ENCODE measurements at places on chromosomes 7 and 10.

DNA sequence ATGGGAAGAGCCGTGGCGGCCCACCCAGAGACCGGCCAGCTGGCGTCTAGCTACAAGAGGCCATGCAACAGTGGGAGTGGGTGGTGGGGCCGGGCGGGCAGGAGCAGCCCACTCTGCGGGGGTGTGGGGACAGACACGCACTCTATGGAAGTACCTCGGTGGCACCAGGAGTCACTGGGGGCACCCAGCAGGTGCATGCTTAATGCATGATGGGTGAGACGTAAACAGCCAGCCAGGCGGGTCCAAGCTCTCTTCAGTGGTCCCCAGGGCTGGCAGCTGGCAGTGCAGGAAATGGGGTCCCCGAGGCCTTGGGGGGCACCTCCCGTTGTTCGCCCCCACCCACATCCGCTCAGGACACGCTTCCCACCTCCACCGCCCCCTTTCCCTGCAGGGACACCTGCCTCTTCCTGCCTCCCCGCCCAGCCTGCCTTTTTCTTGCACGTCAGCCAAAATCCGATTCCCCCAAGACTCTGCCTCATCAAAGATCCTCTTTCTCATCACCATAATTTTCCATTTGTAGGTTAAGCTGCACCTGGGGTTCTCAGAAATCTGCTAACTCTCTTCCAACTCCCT lies 22.6 kb upstream of the PSMG3 start:
- no peak for DNase-seq

DNA sequence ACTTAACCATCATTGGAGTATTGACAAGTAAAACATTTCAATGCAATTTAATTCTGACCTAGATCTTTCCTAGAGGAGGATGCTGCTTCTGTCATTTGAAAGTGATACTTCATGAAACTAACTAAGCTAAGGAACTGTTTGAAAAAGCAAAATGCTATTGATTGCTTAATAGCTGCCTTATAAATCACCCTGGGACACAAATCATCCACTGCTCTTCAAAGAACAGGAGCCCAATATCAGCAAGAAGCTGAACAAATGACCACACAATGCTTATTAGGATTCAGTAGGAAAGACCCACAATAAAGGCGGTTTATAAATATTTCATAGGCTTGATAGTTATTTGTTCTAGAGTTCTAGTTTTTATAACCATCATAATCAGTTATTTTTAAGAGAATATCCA lies 216.3 kb downstream of the TEX36 start:
- DNase-seq: no peak

DNA sequence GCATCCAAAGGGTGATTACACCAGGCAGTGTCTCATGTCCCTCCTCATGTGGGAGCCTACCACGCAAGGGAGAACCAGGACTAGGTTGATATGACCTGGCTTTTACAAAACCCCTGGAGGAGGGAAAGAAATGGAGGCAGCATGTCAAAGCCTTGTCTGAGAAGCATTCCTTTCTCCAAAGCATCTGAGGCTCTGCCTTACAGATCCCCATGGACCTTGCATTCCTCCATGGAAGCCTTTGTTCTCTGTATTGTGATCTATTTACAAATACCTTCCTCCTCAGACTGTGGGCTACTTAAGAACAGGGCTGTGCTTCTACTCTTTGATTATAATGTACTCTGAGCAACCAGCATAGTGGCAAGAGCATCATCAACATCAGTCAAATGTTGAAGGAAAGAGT lies 197.0 kb downstream of the PLXNA4 start:
- no peak for DNase-seq

DNA sequence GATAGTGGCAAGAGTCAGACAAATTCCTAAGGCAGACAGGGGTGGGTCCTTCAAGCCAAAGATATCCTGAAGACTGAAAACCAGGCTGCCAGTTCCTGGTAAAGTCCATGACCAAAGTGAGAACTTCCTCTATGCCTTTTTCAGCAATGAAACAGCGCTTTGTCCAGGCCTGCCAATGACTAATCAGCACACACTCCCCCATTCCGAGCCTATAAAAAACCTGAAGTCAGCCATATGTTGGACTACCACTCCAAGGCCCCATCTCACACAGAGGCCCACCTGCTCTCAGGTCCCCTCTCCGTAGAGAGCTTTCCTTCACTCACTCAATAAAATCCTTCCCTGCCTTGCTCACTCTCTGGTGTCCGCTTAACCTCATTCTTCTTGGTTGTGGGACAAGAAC lies 402.2 kb downstream of the ANKRD7 start:
- no peak for DNase-seq

- DNase-seq: no peak
Measured at GRCh38 chr10:22911889-22912762, 15.7 kb upstream of the ARMC3 start.

DNA sequence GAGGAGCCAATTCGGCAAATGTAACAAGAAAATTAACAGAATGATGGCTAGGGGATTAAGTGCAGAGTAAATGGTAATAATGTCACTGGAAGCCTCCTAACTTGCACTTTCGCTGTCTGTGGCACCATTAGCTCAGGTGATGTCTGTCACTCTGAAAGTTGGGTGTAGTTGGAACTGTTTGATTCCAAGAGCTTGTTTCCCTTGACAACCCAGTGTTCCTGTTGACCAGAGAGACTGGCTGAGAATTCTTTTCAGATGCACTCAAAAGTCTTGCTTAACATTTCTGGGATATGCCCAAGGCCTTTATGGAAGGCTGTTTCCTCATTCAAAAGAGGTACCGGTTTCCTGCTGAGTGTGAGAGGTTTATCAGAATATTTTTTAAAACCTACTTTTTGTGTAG lies 49.6 kb downstream of the PLPP4 start:
- DNase-seq: no peak

DNA sequence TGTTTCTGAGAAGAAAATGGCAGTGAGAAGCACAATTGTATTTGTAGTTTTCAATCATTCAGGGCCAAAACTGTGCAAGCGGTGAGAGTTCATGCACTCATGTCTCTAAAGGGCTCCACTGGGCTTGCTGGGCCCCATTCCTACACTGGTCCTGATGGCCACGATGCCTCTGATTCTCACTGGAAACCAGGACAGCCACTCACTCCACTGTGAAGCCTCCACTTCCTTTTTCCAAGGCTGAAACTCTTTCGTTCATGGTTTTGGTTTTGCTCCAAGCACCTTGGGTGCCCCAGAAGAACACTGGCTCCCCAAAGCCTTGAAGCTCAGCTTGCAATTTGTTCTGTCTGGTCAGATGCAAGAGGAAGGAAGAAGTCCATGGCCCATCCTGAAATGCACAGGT lies 390.0 kb upstream of the MKI67 start:
- DNase-seq: no peak

DNA sequence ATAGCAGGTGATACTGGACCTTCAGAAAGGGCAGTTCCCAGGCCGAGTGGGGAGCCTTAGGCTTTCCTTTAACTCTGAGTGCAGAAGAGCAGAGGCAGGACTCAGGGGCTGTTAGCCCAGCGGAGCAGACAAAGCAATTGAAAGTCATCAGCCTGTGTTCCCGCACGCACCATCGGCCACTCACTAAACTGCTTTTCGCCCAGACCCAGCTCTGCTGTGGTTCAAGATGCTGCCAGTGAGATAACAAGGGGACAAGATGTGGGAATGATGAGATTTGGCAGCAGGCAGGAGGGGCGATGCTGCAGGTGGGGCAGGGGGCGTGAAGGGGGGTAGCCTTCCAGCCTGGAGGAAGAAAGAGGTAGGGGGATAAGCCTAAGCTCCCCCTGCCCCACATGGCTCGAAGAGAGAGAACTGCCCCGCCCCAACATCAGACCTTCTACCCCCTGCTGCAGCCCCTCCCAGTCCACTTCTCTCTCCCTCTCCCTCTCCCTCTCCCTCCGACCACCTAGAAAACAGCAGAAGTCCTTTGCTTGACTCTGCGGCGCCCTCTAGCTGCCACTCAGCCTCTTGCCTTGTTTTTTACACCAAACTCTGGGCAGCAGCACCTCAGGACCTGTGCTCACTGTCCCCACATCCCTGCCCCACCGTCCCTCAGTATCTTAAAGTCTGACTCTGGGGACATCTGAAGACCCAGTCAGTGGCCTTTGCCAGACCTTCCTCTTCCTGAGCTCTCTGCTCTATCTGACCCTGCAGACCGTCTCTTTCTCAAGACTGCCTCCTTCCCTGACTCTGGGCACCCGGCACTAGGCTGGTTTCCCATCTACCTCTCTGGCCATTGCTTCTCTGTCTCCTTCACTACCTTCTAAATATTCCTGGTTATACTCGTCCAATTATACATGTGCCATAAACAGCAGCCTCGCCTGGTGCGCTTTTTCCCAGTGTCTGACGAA lies 110.5 kb downstream of the C10orf105 start:
- DNase-seq: peak; percentile 43

DNA sequence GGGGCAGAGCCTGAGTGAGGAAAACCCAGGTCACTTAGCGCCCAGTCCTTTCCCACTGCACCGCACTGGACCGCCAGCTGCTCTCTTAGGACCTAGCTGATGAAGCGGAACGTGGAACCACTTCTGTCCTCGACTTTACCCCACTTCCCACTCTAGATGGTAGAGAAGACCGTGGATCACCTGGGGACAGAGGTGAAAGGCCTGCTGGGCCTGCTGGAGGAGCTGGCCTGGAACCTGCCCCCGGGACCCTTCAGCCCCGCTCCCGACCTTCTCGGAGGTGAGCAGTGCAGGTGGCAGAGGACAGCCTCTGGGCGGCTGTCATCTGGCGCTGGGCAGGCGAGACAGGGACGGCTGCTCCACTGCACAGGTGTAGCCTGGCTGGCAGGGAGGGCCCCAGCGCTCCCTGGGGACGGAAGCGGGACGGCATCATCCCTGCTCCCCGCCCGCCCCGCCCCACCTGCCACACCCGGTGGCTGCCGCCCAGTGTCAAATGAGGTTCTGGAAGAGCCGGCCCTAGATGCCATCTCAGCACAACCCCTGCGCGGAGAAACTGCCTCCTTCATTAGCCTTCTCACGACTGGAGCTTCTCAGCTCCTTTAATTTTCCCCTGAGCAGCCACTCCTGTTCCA lies 11.7 kb downstream of the PLAC9 start:
- DNase-seq: no peak

DNA sequence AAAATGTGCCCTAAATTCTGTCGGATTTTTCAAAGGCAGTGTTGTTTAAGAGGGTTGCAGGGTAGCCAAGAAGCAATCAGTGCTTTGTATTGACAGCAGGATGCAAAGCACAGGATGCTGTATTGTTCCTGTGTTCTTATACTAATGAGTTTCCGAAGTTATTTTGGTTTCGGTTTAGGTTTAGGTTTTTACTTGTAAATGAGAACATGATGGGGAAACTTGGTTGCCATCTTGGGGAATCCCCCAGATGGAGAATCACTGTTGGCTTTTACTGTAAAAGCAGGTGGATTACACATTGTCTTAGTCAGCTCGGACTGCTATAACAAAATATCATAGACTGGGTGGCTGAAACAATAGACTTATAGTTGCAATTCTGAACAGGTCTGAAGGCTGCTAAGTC lies 72.1 kb downstream of the INHBA start:
- no peak for DNase-seq

DNA sequence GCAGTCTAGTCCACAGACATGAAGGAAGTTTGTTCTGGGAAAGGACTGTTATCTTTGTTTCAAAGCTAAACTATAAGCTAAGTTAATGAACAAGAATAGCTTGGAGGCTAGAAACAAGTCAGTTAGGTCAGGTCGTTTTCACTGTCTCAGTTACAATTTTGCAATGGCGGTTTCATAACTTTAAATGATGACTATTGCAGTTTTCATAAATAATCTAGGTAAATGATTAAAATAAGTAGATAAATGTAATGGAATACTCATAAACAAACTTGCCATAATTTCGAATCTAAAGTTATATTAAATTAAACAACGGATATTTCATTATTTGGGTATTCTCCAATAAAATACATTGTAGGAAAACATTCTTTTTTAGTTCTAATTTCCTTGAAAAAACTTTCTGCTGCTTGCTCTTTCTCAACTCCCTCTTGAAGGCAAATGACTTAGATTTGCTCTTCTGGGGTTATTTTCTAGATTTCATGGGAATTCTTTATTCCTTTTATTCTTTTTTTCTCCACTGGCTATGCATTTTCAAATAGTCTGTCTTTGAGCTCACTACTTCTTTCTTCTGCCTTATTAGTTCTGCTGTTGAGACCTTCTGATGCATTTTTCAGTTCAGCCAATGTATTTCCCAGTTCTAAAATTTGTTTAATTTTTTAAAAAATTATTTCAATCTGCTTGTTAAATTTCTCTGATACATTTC lies 103.8 kb upstream of the APBB1IP start:
- DNase-seq: no peak

DNA sequence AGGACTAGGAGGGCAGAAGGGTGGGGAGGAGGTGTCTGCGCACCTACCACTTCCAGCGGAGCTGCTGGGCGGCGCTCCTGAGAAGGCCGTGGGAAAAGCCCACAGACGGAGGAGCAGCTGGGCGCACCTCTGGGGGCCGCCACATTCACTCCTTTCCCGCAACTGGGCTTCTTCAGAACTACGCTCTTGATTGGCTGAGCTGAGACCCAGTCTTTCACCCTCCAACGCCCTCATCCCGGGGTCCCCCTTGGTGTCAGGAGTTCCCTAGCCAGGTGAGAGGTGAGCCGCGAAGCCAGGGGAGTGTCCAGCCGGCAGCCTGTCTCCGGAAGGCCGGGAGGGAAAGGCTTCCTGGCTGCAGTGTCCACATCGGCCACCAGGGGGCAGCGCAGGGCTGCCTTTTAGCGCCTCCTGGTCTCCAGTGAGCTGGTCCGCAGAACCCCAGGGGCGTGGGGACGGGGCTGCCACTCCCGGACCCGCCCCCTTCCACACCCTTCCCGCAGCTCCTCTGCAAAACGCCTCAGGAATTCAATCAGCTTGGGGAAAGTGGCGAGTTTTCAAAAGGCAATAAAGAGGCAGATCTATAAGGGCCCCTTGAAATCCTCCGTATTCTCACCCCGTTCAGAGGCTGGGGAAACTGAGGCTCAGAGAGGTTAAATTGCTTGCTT lies 98.8 kb downstream of the CHST15 start:
- DNase-seq: peak; percentile 76

DNA sequence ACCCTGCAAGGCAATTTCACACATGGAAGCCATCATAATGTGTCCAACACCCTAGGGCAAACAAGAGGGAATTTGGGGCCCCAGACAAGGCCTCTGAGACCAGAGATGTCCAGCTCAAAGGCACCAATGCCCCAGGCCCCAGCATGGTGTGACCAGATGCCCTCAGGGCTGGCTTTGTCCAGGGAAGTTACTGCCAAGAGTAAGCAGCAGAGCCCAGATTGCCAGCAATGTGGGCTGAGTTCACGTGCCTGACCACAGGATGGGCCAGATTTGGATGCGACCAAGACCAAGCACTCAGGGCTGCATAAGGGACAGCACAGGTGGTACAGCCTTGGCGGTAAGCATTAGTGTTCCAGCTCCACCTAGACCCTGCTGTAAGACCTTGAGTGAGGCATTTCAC lies 12.7 kb downstream of the MYOF start:
- no peak for DNase-seq
